H4 (cell line): ENCODE measurements at places on chromosomes 12 and 14. TPM values are rescaled to one million over a fixed set of nuclear protein-coding genes. Genes with fewer than 3 reads are reported as not detected.

GRCh38 chr12:95463050-95463449 is 10.9 kb upstream of the METAP2 start:
- no peak for DNase-seq

TAS2R46 gene
- 0.23 TPM in 1 of 2 replicates, not detected in the other for total RNA-seq

P2RX7 gene
- total RNA-seq = 1.5 and 2.4 TPM in 2 replicates

DNA sequence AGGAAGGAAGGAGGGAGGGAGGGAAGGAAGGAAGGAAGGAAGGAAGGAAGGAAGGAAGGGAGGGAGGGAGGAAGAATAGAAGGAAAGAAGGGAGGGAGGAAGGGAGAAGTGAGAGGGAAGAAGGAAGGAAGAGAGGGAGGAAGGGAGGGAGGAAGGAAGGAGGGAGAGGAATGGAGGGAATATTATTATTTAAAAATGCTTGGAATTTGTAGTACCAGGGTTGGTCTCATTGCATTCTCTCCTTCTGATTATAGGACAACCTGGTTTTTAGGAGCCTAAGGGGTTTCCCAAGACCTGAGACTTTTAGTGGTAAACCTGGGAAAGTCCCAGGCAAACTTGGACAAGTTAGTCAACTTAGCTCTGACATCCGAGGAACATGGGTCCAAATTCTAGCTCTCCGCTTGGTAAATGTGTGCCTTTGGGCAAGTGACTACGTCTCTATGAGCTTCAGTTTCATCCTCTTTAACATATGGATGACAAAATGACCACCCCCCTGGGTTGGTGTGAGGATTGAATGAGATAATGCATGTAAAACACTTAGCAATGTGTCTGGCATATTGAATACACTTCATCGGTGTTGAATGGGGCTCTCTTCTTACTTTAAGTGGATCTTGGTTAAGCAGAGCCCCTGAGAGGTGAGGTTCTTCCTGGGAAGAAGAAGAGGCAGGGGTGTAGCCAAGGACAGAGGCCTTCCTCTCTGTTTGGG is 690.7 kb upstream of the TBX3 start:
- DNase-seq = no peak

SLC25A47 gene
- not detected in 2 replicates for total RNA-seq

DNA sequence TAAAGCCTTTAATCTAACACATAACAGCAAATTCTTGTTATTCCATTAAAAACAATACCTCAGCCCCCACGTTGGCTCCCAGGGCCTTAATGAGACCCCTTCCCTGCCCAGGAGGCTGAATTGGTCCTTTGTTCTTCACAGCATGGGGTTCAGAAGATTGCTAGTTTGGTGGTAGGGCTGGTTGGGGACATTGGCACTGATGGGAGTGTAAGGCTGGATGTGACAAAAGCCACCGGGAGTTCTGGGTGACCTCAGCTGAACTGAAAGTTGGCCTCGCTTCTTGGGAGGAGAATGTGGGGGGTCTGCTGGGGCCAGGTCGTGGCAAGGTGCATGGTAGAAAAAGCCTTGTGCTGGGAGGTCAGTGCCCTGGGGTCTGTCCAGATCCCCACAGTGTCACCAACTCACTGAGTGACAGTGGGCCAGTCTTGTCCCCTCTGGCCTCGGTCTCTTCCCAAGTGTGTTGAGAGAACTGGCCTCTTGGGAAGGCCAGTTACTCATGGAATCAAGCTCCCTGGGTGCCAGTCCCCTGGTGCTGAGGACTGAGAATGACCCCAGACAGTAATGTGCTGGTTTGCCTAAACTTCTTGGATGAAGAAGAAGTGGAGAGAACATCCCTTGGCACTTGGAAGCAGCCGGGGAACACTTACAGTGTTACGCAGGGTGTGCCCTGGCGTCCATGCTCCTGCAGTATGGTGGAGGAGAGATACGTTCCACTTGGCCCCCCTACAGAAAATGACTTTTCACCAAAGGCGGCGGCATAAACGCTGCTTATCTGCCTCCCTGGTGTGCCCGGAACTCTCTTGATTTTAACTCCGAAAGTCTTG is 283.7 kb upstream of the RTL1 start:
- DNase-seq = no peak

EAPP gene
- 60.1 and 60.2 TPM in 2 replicates for total RNA-seq

RPL10L gene
- not detected in 2 replicates for total RNA-seq

KCTD10 gene
- 15.7 and 23.4 TPM in 2 replicates for total RNA-seq

DNA sequence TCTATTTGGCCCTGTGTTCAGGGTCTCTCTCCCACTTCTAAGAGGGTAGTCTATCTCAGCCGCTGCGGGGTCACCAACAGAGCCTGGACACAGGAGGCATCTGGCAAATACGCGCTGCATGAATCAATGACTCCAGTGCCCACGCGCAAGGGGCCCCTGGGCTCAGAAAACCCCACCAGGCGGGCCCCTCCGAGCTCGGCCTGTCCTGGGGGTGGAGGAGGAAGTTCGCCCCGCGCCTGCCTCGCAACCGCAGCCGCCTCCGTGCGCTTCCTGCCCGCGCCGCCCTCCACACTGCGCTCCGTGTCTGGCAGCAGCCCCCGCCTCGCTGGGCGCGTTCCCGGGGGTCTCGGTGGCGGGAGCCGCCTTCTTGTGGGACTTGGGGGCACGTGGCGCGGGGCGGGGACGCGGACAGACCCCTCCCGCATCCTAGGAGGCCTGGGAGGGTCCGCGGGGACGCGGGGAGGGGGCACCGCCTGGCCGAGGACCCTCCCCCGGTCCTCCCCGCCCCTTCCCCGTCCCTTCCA is 811 bp upstream of the FBRSL1 start:
- DNase-seq = no peak

ZNF740 gene
- total RNA-seq = 4.7 and 6.3 TPM in 2 replicates

MMP19 gene
- 0.37 and 2.0 TPM in 2 replicates for total RNA-seq

DNA sequence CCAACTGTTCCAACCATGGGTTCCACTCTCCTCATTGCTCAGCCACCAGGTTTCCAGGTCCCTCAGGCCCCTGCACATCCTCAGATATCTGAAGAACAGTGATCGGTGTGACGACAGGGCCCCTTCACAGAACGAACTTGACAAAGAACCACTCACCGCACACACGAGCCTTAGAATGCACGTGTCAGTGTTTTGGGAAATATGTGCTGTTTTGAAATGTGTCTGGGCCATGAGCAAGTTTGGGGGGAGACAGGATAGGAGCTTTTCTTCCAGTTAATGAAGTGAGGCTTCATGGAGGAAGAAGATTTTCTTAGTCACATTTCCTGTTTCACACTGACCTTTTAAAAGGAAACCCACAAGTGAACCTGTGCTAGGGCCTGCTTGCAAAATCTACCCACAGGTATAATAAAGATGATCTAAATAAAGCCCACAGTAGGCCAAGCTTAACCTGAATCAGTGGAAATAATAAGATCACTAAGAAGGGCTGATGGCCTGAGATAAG is 58.6 kb downstream of the ZFP36L1 start:
- DNase-seq = no peak

TEP1 gene
- 10.6 and 12.0 TPM in 2 replicates for total RNA-seq
